ENCODE measurements at places on chromosomes 7 and 10. TPM values are rescaled to one million over a fixed set of nuclear protein-coding genes. Genes with fewer than 3 reads are reported as not detected.

Gene TMEM236
- not detected for total RNA-seq

Gene SPAG6
- not detected for total RNA-seq

Gene ANKRD1
- total RNA-seq: 0.36 TPM

Gene GNAT3
- total RNA-seq: not detected

Gene FKBP14
- total RNA-seq: 34.6 TPM

Gene PLAU
- total RNA-seq: 123 TPM

Gene PRKCQ
- total RNA-seq: 0.16 TPM

Gene SERPINE1
- total RNA-seq: 290 TPM

Gene HOXA3
- total RNA-seq: not detected

Gene SKIDA1
- total RNA-seq: 2.8 TPM

Gene CCDC172
- not detected for total RNA-seq

Gene C7orf33
- not detected for total RNA-seq

Gene EXOC4
- total RNA-seq: 121 TPM

Gene TRIM8
- 104 TPM for total RNA-seq

Gene SMKR1
- total RNA-seq: 0.12 TPM

Gene LBX1
- not detected for total RNA-seq

Gene PPP1R9A
- total RNA-seq: 1.6 TPM

Gene CTTNBP2
- 0.32 TPM for total RNA-seq

Gene CDC14C
- 0.16 TPM for total RNA-seq

Gene HMX3
- total RNA-seq: not detected

Gene FAM171A1
- 22.1 TPM for total RNA-seq

Gene SPDYE2B
- not detected for total RNA-seq

Gene DNAJC12
- 1.1 TPM for total RNA-seq

Gene GRK5
- 17.0 TPM for total RNA-seq

Gene PON3
- 2.2 TPM for total RNA-seq

Gene UTF1
- not detected for total RNA-seq

Gene SEM1
- total RNA-seq: 11.2 TPM

Gene HOXA1
- not detected for total RNA-seq

Gene MRC1
- total RNA-seq: not detected

Gene FAM24B
- total RNA-seq: 1.9 TPM

Gene NEUROD6
- not detected for total RNA-seq

Gene PLCE1
- 0.61 TPM for total RNA-seq

Gene FAM25G
- total RNA-seq: not detected

Gene RBM48
- 7.8 TPM for total RNA-seq

Gene VAX1
- not detected for total RNA-seq

Gene HTR5A
- total RNA-seq: not detected

Gene OAT
- 168 TPM for total RNA-seq

Gene JCAD
- total RNA-seq: 40.7 TPM

Gene ALOX5
- total RNA-seq: not detected

Gene NUTM2A
- total RNA-seq: 0.49 TPM

Gene OR2A7
- total RNA-seq: 1.3 TPM

Gene POLR2J
- 18.2 TPM for total RNA-seq

Gene ST7
- 22.3 TPM for total RNA-seq

Gene ELAPOR2
- 5.6 TPM for total RNA-seq

Gene STAG3
- 0.12 TPM for total RNA-seq

Gene SPOCK2
- total RNA-seq: 0.16 TPM

Data from hair follicle dermal papilla cell (primary cell).